ENCODE measurements at places on chromosomes 5 and 9. TPM values are rescaled to one million over a fixed set of nuclear protein-coding genes. Genes with fewer than 3 reads are reported as not detected.

- DNase-seq: peak; percentile 7
Observed at GRCh38 chr5:658103-658502, 35.0 kb downstream of the TPPP start.

DNA sequence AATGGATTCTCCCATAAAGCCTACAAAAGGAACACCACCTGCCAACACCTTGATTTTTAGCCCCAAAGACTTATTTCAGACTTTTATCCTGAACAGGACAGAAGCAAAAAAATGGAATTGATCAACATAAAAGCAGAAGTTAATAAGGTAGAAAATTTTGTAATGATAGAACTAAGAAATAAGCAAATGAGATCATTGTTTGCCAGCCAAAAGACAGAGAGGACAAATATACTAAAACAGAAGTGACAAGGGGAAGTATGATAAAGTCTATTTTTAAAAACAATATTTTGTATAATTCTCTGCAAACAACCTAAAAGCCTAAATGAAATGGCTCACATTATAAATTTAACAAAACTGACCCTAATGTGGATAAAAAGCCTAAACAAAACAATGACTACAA lies 110.5 kb upstream of the PRSS3 start:
- no peak for DNase-seq

PCDH1 gene
- total RNA-seq: 17.2 TPM

DNA sequence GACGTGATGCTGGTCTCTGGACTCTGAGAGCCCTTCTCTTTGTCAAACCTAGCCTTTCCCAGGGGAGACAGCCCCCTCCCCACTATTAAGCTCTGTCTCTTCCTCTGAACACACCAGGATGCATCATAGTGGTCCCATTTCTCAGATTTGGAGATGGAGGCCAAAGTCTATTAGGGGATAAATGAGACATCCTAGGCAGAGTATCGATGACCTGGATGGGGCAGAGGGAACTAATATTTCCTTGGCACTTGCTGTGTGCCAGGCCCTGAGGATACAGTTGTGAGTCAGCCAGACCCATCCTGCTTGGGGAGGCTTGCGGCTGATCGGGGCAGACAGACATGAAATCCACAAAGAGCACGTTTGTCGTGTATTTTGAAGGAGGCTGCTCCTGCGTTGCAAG lies 5.2 kb downstream of the DNM1 start:
- DNase-seq: no peak

- DNase-seq: no peak
Observed at GRCh38 chr9:131262327-131263032, 13.8 kb downstream of the FAM78A start.

- DNase-seq: no peak
Observed at GRCh38 chr9:89640801-89641200, 36.0 kb downstream of the GADD45G start.

FST gene
- total RNA-seq: 3.2 TPM

PPP3R2 gene
- total RNA-seq: not detected

CCDC187 gene
- not detected for total RNA-seq

NREP gene
- 38.6 TPM for total RNA-seq

DNA sequence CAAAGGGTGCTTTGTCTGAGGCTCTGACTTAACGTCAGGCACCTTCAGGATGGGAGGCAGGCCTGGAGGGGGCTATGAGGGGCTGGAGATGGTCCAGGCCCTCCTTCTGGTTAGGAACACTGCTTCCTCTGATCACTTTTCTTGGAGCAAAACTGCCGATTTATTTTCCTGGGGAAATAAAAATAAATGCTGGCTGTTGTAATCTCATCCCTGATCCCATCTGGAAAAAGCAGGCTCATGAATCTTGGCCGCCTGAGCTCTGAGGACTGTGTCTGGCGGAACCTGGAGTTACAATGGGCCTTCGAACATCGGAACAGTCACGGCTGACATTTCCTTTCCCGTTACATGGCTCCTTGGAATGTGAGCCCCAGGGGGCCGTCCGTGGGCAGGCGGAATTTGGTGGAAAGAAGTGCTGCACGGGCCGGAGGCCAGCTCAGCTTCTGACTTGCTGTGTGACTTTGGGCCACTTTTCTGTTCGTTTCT lies 157.8 kb downstream of the RGS3 start:
- DNase-seq: peak; percentile 86

- no peak for DNase-seq
Observed at GRCh38 chr5:139335811-139336210, 5.8 kb upstream of the PAIP2 start.

- DNase-seq: no peak
Observed at GRCh38 chr9:122216798-122217418, 11.8 kb downstream of the LHX6 start.

PTPRD gene
- total RNA-seq: 6.1 TPM

DNA sequence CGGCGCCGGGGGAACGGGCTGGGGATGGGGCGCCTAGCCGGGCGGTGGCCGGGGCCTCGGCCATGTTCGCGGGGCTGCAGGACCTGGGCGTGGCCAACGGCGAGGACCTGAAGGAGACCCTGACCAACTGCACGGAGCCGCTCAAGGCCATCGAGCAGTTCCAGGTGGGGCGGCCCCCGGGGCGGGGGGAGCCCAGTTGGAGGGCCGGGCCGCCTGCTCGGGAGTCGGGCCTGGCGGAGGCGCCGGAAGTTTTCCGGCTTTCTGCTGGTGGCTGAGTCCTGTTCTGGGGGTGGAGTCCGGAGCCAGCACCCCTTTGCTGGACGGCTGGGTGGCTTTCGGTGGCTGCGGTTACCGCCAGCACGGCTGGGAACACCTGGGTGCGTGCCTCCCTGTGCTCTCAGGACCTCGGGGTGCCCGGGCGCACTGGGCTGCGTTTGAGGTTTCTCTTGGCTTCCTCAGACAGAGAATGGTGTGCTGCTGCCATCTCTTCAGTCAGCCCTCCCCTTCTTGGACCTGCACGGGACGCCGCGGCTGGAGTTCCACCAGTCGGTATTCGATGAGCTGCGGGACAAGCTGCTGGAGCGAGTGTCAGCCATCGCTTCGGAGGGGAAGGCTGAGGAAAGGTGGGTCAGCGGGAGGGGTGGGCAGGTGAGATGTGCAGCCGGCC lies 454 bp downstream of the NELFB start:
- DNase-seq: no peak

All from left ventricle myocardium superior (tissue), 1 donor.